CD4-positive, alpha-beta memory T cell (primary cell): ENCODE measurements at places on chromosomes 11 and 22. TPM values are rescaled to one million over a fixed set of nuclear protein-coding genes. Genes with fewer than 3 reads are reported as not detected.
A peak's percentile ranks its signal among the peaks of the same experiment; 100 is the strongest.

DNA sequence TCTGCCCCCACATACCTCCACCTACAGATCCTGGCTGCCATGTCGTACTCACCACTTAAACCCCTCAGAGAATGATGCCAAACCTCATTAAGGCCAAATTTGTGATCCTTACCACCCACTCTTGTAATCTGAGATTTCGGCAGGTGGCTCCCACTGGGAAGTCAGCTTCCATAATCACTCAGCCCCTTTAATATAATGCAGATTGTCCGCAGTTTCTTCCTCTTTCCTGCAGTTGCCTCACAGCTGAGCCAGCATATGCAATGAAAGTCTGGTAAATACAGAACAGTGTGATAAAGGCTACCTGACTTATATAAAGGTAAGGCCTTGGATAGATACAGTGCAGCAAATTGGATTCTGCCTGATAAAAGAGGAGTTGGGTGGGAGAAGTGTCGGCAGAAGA is 515.2 kb upstream of the TENM4 start:
- no peak overlapping the region for H3K4me3 ChIP-seq
- H3K27me3 ChIP-seq = no peaks in the 10 kb centered on the region
- no peaks in the 10 kb centered on the region for H3K4me1 ChIP-seq
- DNase-seq = no peak
- no peaks in the 10 kb centered on the region for H3K36me3 ChIP-seq

DNA sequence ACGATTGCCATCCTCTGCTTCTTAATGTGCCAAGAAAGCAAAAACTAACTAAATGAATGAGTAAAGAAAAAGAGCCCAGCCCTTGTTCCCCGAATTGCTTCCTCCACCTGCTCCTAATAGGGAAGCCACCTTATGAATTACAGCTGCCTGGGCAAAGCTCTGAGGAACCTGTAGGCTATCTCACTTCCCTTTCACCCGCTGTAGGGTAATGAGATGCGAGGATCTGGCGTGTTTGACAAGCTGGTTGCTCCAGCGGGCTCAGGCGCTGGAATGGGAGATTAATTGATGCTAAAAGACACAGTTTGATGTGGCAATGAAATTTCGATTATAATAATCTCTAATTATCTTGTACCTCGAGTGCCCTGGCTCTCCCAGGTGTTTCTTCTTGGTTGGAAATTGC is 256.4 kb downstream of the NTM start:
- DNase-seq = no peak
- no peaks in the 10 kb centered on the region for H3K36me3 ChIP-seq
- no peaks in the 10 kb centered on the region for H3K27me3 ChIP-seq
- H3K4me3 ChIP-seq = no peak overlapping the region
- no peaks in the 10 kb centered on the region for H3K4me1 ChIP-seq

DNA sequence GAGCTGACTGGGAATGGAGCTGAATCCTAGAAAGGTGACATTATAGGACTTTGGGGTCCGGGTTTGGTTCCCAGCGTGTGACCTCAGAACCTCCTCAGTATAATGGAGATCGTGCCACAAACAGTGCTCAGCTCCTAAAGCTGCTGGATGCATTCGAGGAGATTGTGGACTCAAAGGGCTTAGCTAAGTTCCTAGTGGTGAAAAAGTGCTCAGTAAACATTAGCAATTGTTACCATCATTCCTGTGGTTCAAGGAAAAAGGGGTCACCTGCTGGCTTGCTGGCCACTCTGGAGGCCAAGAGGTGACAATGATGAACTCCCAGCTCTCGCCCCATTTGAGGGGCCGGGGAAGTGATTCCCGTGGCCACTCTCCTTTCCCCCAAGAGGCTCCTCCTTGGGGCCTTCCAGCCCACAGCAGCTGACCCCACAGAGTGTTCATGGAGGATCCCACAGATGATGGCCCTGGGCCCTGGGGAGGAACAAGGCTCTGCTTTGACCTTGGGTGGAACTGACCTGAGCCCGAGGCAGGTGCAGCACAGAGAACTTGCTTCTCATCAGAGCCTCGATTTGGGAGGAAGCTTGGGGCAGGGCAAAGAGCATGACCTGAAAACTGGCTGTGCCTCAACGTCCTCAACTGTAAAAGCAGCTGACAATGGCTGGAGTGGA is 40.1 kb downstream of the TRIM29 start:
- no peak for DNase-seq
- H3K4me1 ChIP-seq = no peaks in the 10 kb centered on the region
- no peak overlapping the region for H3K27ac ChIP-seq
- no peaks in the 10 kb centered on the region for H3K27me3 ChIP-seq

DNA sequence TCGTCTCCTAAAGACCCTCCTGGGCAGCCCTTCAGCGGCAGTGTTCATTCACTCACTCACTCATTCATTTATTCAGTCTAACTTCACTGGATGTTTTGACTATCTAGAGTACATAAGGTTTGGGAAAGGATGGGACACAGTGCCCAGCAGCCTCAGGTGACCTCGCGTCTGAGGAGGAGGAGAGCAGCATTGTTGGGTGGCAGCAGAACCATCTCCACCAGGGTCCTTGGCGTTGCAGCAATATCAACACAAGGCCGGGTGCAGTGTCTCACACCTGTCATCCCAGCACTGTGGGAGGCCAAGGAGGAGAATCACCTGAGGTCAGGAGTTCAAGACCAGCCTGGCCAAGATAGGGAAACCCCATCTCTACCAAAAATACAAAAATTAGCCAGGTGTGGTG is 408.0 kb downstream of the BRD1 start:
- H3K36me3 ChIP-seq = no peaks in the 10 kb centered on the region
- no peak overlapping the region for H3K27ac ChIP-seq
- H3K4me3 ChIP-seq = no peak overlapping the region
- H3K4me1 ChIP-seq = no peaks in the 10 kb centered on the region
- H3K27me3 ChIP-seq = no peaks in the 10 kb centered on the region

GRCh38 chr11:33027846-33028536 is 11.4 kb upstream of the TCP11L1 start:
- H3K27me3 ChIP-seq = no peaks in the 10 kb centered on the region
- no peak overlapping the region for H3K4me3 ChIP-seq
- DNase-seq = no peak
- no peaks in the 10 kb centered on the region for H3K36me3 ChIP-seq
- H3K27ac ChIP-seq = no peak overlapping the region

- DNase-seq = no peak
- H3K4me1 ChIP-seq = no peaks in the 10 kb centered on the region
- no peaks in the 10 kb centered on the region for H3K36me3 ChIP-seq
- H3K27me3 ChIP-seq = no peaks in the 10 kb centered on the region
- H3K4me3 ChIP-seq = no peak overlapping the region
- H3K27ac ChIP-seq = no peak overlapping the region
Measured at GRCh38 chr22:49297871-49298721, 529.6 kb downstream of the BRD1 start.

DNA sequence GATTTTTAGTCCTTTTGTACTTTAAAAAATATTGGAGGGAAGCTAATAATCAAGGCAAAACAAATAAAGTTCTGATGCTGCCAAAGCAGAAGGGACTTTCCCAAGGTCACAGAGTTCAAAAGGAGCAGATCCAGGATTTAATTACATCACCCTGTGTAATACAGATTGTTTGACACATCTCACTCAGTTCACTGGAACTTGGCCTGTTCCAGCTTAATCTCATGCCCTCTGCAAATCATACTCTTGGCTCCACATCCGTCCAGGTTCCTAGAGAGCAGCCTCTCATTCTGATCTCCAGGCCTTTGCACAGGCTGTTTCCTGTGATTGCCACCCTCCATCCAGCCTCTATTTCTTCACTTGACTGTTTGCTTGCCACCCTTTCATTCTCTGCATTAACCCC is 151.7 kb downstream of the SPON1 start:
- no peak for DNase-seq
- no peak overlapping the region for H3K27ac ChIP-seq
- H3K36me3 ChIP-seq = no peaks in the 10 kb centered on the region
- no peak overlapping the region for H3K4me3 ChIP-seq
- no peaks in the 10 kb centered on the region for H3K27me3 ChIP-seq
- no peaks in the 10 kb centered on the region for H3K4me1 ChIP-seq

- H3K36me3 ChIP-seq = no peaks in the 10 kb centered on the region
- no peaks in the 10 kb centered on the region for H3K4me1 ChIP-seq
- DNase-seq = no peak
Measured at GRCh38 chr22:37999640-38000272, 15.4 kb upstream of the SOX10 start.

DNA sequence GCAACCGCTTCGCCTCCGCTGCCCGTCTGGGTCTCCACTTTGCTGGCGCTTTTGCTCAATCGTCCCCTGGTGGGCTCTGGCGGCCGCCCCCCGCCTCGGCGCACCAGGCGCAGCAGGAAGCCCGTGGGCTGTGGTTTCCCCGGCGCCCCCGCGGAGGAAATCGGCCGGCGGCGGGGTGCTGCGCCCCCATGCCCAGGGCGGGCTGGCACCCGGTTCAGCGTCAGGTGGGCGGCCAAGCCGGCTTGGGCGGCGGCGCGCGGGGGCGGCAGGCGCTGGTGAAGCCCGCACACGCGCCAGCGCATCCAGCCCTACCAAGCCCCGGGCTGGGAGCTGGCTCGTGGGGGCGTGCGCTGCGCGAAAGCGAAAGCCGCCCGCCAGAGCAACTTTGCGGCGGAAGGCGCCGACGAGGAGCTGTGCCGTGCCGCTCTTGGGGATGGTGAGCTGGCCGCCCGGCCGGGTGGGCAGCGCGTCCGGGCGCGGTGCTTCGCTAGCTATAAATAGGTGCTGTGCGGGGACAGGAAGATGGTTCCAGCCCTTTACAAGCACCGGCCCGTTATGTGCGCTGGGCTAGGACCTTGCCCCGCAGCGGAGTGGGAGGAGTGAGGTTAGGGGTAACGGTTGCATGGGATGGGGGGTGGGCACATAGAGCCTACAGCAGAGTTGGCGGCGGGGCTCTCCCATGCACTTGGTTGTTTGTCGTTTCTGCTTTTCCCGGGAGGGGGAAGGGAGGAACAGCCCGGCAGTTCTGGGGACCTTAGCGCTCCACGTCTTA is 25.0 kb upstream of the SUSD2 start:
- peaks cover 11% of the 10 kb centered on the region for H3K36me3 ChIP-seq
- peak; percentile 66 for DNase-seq
- peaks cover 67% of the 10 kb centered on the region for H3K4me1 ChIP-seq

DNA sequence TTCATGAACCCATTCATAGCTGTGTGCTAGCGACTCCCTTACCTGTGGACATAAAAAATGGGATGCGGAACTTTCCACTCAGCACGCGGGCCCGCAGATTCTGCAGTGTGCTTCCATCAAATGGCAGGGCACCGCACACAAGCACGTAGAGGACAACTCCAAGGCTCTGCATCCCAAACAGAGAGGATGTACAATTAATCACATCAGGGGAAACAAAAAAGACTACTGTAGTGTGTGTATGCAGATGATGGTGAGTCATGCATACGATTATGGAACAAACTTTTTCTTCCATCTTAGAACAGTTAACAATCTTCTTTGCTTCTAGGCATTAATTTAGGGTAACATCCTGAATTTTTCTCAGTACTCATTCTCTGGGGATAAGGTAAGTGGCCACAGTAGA is 58.8 kb upstream of the APOA1 start:
- peaks cover 29% of the 10 kb centered on the region for H3K36me3 ChIP-seq
- no peak for DNase-seq
- no peaks in the 10 kb centered on the region for H3K4me1 ChIP-seq
- no peak overlapping the region for H3K27ac ChIP-seq
- no peaks in the 10 kb centered on the region for H3K27me3 ChIP-seq

GRCh38 chr11:131845255-131845654 is 474.8 kb downstream of the NTM start:
- no peak overlapping the region for H3K27ac ChIP-seq
- no peak overlapping the region for H3K4me3 ChIP-seq
- no peaks in the 10 kb centered on the region for H3K36me3 ChIP-seq
- H3K4me1 ChIP-seq = no peaks in the 10 kb centered on the region
- no peaks in the 10 kb centered on the region for H3K27me3 ChIP-seq

DNA sequence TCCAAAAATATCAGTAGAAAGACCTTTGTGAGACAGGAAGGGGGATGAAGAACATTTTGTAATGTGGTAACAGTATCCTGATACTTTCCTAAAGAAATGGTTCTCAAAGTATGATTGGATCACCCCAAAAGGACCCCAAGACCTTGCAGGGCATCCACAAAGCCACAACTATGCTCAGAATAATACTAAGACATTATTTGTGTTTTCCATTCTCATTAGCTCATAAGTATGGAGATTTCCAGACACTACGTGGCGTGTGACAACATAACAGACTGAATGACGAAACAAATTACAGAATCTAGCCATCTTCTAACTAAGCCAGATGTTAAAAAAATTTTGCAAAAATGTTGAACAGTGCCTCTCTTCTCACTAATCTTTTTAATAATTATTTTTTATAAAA is 24.9 kb downstream of the CHEK2 start:
- H3K36me3 ChIP-seq = no peaks in the 10 kb centered on the region
- no peak for DNase-seq
- no peak overlapping the region for H3K27ac ChIP-seq
- H3K4me3 ChIP-seq = no peak overlapping the region
- no peaks in the 10 kb centered on the region for H3K4me1 ChIP-seq

DNA sequence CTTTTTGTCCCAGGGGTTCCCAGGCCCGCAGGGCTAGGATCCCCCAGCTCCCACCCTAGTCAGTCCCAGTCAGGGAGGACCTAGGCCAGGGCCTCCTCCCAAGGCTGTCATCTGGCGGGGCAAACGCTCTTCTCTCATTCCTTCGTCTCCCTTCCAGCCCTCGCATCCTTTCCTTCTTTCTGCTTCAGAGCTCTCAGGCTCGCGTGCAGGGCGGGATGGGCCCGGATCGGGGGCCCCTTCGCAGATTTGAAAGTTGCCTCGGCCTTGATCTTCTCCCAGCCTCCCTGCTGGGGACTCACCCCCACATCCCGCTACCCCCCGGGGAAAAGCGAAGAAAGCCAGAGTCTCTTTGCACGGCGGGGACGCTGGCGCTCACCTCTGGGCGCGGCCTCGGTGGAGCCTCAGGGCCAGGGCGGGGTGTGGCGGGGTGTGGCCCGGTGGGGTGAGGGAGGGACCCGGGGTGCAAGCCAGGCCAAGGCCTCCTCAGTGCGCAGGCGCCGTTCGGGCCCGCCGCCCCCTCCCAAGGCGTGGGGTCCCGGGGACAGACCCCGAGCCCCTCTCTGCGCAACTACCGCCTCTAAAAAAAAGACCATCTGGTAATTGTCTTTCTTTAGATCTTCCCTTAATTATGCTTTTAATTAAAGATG is 14.8 kb upstream of the PAX6 start:
- H3K4me1 ChIP-seq = no peaks in the 10 kb centered on the region
- H3K4me3 ChIP-seq = no peak overlapping the region
- no peak for DNase-seq
- no peak overlapping the region for H3K27ac ChIP-seq
- H3K36me3 ChIP-seq = no peaks in the 10 kb centered on the region

JHY gene
- 5.4 TPM for total RNA-seq
